Activated CD4-positive, alpha-beta T cell treated with anti-CD3 and anti-CD28 coated beads for 4 hours (primary cell): ENCODE measurements at places on chromosomes 16 and 17.

DNA sequence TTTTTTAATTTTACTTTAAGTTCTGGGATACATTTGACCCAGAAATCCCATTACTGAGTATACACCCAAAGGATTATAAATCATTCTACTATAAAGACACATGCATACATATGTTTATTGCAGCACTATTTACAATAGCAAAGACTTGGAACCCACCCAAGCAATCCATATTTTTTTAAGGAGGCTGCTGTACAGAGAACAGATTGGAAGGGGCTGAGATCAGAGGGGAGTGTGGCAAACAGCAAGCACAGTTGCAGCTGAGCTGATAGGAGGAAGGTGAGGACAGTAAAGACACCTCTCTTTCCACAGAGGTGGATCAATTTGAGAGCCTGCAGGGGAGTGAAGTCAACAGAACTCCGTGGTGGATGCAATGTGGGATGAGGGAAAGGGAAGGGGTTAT, 10.2 kb upstream of the TMEM238L start:
- DNase-seq = no peak

GRCh38 chr17:61130330-61130729, 269.3 kb upstream of the TBX2 start:
- DNase-seq = no peak

GRCh38 chr17:58335061-58335731, 6.6 kb upstream of the TSPOAP1 start:
- DNase-seq = peak; percentile 33

- DNase-seq = no peak
These were observed 137.1 kb downstream of the CYB561 start for GRCh38 chr17:63309021-63309420.

GRCh38 chr16:12542818-12543699, 260.6 kb downstream of the CPPED1 start:
- no peak for DNase-seq
